ENCODE measurements at places on chromosomes 3 and 15. TPM values are rescaled to one million over a fixed set of nuclear protein-coding genes. Genes with fewer than 3 reads are reported as not detected.

DNA sequence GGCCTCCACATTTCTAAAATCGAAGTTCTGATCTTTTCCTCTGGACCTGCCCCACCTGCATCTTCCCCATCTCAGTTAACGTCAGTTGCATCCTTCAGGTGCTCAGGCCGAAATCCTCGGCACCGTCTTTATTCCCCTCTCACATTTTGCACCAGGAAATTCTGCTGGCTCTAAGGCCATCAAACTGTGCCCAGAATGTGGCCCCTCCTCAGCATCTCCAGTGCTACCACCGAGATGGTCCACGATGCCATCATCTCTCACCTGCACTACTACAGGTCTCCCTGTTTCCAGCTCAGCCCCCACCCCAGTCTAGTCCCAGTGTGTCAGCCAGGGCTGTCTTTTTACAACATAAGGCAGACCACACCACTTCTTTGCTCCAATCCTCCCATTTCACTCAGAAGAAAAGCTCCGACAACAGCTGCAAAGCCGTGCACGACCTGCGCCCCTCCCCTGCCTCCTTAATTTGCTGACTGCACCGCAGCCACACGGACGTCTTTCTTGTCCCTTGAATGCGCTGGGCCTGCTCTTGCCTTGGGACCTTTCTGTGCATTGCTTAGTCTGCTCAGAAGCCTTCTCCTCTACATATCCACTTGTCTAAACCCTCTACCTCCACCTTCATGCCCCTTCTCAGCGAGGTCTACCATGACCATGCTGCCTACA lies 14.4 kb downstream of the MUC20 start:
- no peaks in the 10 kb centered on the region for H3K27me3 ChIP-seq
- peaks cover 6% of the 10 kb centered on the region for H3K36me3 ChIP-seq
- H3K4me1 ChIP-seq = no peaks in the 10 kb centered on the region
- no peak for DNase-seq
- H3K27ac ChIP-seq = no peak overlapping the region

GRCh38 chr15:87345961-87346360 lies 910.6 kb downstream of the NTRK3 start:
- no peaks in the 10 kb centered on the region for H3K36me3 ChIP-seq
- no peak for DNase-seq
- H3K4me3 ChIP-seq = no peak overlapping the region
- no peaks in the 10 kb centered on the region for H3K27me3 ChIP-seq
- no peak overlapping the region for H3K27ac ChIP-seq

- H3K27ac ChIP-seq = no peak overlapping the region
- DNase-seq = no peak
- no peaks in the 10 kb centered on the region for H3K4me1 ChIP-seq
These were observed 795.0 kb downstream of the ROBO1 start for GRCh38 chr3:78972617-78973301.

DNA sequence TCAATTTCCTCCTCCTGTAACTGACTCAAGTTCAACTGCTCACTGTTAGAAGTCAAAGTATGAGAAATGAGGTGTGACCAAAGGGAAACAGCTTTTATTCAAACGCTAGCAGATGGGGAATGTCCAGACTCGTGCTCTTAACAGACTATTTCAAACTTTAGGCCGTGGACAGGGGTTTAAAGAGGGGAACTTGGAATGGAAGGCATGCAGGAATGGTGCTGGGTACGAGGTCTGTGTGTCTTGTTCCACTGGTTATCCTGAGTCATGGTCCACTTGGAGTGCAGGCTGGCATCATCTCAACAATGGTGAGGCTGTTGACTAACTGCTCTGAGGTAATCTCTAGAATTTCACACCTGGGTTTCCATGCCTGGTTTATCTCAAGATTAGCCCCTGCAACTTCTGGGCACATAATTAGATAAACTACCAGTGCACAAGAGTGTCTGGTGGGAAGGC lies 22.9 kb upstream of the DNAAF4 start:
- DNase-seq = no peak
- no peaks in the 10 kb centered on the region for H3K36me3 ChIP-seq
- no peak overlapping the region for H3K4me3 ChIP-seq
- H3K27ac ChIP-seq = no peak overlapping the region

DNA sequence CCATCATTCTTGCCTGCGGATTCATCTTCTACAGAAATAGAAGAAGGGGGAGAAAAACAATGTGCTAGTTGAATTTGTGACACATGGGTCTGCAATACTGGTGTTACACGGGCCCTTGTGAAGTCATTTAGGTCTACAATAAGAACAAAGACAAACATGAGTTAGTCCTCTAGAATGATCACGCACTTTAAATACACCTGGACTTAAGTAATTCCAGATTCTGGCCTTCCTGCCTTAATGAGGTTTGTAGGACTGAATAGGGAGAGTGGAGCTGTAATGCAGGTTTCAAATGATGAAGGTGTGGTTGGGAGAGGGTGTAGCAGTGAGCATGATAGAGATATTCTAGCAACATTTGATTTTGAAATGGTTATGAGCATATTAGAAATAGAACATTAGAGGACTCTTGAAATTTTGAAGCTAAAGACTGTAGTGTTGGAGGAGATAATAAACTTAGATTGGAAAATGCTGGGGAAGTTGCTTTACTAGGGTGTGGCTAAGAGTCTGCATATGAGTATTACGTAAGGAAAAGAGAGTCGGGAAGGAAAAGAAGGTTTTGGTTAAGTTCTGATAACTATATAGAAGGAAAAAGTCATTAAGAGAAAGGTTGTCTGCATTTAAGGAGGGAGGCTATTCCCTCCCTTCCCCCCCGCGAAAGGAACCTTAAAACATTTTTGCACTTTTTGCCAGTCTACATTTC lies 606 bp downstream of the EIF2A start:
- peaks cover 46% of the 10 kb centered on the region for H3K36me3 ChIP-seq
- H3K27ac ChIP-seq = peak overlapping the region; percentile 99
- no peak for DNase-seq
- peak overlapping the region; percentile 96 for H3K4me3 ChIP-seq

DNA sequence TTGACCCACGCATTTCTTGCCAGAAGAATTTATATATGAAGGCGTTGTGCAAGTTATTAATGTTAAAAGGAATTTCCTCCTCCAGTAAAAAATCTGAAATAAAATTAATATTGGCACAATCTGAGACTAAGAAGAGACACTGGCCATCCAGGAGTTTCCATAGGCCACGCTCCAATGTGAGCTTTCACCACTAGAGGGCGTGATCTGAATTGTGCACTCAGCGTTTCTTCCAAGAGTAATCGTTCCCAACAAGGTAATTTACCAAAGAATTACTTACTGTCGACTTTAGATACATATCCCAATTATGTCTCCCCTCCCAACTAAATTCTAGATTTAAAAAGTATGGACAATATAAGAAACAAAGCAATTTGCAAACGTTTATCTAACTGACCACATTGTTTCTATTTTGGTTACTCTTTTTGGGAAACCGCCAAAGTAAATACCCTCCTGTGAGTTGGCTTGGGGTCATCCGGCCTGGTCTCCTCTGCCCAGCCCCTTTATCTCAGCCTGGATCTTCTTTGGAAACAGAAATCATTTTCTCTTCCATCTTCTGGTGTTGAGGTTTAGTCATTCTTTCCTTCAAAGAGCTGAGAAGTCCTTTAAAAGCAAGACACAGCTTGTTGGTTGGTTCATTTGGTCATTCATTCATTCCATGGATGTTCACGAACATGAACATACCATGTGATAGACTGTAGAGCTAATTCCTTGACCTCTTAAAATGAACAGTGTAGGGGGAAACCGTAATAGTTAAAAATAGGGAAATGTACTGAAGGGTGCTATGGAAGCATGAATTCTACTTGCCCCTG lies 26.2 kb downstream of the POLR2M start:
- no peaks in the 10 kb centered on the region for H3K27me3 ChIP-seq
- H3K27ac ChIP-seq = no peak overlapping the region
- no peaks in the 10 kb centered on the region for H3K4me1 ChIP-seq
- DNase-seq = no peak

DNA sequence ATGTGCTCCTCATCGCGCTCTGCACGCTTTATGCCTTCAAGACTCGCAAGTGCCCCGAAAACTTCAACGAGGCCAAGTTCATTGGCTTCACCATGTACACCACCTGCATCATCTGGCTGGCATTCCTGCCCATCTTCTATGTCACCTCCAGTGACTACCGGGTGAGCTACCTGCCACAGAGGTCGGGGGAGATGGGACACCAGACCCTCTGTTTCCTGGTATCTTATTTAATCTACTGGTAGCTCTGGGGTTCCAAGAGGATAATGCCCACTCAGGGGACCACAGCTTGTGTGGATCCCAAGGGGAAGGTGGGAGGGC lies 9.1 kb downstream of the GRM2 start:
- no peak overlapping the region for H3K4me3 ChIP-seq
- DNase-seq = no peak

DNA sequence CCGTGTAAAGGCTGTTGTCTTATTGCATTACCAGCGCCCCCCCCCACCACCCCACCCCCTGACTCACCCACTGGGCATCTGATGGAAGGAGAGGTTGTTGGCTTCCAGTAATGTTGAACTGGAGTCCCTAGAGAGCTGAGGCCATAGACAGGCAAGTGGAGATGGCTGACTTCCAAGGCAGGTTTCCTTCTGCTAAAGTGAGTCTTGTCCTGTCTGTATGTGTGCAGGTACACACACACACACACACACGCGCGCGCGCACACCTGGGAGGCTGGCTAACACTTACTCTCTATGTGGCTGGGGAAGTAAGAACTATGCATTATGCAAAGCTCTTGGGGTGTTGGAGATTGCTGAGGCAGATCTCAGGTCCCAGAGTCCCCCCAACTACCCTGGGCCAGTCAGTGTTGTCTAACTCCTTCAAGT lies 1.6 kb upstream of the KY start:
- H3K36me3 ChIP-seq = no peaks in the 10 kb centered on the region
- no peak overlapping the region for H3K4me3 ChIP-seq
- peaks cover 17% of the 10 kb centered on the region for H3K27me3 ChIP-seq
- no peak for DNase-seq
- peaks cover 3% of the 10 kb centered on the region for H3K4me1 ChIP-seq

GRCh38 chr15:68822818-68823217 lies 2.1 kb upstream of the ANP32A start:
- peaks cover 14% of the 10 kb centered on the region for H3K4me1 ChIP-seq
- no peak overlapping the region for H3K4me3 ChIP-seq
- H3K27me3 ChIP-seq = no peaks in the 10 kb centered on the region
- H3K27ac ChIP-seq = no peak overlapping the region
- DNase-seq = no peak

The ARGFX gene
- total RNA-seq = not detected

The CYP19A1 gene
- total RNA-seq = 0.07 TPM

Data from activated B cell treated with CpG ODN at 0.5 μM for 24 hours (primary cell).